ENCODE measurements at places on chromosomes 2 and 18.

DNA sequence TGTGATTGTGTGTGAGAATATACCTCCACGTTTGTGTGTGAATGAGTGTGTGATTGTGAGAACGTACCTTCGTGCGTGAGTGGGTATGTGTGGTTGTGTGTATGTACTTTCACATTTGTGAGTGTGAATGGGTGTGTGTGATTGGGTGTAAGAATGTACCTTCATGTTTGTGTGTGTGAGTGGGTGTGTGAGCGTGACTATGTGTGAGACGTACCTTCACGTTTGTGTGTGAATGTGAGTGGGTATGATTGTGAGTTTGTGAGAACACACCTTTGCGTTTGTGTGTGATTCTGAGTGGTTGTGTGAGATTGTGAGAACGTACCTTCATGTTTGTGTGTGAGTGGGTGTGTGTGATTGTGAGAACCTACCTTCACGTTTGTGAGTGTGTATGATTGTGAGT, 5.8 kb upstream of the ADCY3 start:
- DNase-seq: no peak

GRCh38 chr2:54149638-54150441, 34.4 kb downstream of the ACYP2 start:
- DNase-seq: no peak

- DNase-seq: no peak
These were observed 200.7 kb upstream of the SOX11 start for GRCh38 chr2:5491523-5491922.

DNA sequence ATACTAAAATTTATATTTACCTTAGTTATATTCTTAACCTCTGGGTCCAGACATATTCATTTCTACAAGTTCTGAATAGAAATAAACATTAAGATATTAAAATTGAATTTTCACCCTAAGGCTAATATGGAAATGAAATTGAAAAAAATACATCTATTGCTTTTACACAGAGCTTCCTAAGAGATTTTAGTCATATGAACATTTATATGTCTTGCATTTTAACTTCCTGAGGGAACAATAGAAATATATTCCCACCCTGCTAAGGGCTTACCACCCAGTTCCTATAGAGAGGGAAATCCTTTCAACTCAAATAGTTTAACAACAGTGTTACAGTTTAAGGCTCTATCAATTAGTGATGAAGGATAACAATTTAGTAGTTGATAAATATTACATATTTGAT, 60.5 kb downstream of the SOCS6 start:
- no peak for DNase-seq

DNA sequence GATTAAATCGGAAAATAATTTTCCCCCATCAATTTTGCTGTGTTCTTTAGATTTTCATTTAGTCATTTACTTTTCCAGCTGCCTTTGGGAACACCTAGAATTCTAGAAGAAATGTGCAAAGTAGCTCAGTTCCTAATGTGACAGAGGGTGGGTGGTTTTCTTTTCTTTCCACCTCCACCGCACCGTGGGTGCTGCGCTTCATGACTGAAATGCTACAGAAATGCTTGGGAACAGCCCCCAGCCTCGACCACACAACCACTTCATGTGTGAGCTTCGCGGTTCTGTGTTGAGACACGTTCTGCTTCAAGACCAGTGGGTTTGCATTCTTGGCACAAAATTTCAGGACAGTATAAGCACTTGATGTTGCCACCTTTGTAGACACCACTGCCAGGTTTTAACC, 30.9 kb downstream of the E2F6 start:
- DNase-seq: no peak

DNA sequence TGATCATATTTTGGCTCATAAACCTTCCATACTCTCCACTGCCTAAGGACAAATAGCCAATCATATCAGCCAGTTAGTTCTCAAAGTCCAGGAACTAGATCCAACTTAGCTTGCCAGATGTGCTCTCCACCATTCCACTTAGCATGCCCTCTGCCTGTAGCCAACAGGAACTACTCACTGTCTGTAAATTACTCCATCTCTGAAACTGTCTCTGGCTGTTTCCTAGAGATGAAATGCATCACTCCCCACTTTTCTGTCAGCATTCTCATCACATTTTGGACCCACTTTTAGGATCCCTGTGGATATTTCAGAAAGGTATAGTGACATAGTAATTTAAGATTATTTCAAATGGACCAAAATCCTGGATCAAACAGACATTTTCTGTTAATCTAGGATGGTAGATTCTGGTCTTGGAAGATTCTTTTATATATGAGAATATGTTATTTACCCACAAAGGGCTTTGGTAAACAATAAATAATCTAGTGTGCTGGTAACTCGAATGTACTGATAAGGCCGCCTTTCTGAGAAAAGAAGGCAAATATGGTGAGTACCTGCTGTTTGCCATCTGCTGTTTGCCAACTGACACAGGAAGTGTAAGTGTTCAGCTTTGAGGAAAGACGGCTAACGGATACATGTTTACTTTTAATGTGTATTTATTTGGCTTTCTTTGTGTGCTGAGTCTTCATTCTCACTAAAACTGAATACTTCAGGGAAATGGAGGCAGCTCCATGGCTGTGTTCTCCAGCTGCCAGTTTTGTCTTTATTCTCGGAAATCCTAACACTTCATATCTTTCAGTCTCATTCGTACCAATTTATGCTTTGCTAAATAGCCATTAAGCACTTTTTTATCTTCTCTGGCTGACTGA, 79.5 kb downstream of the EVA1A start:
- no peak for DNase-seq

GRCh38 chr18:46273861-46274260, 169.7 kb downstream of the HAUS1 start:
- no peak for DNase-seq

DNA sequence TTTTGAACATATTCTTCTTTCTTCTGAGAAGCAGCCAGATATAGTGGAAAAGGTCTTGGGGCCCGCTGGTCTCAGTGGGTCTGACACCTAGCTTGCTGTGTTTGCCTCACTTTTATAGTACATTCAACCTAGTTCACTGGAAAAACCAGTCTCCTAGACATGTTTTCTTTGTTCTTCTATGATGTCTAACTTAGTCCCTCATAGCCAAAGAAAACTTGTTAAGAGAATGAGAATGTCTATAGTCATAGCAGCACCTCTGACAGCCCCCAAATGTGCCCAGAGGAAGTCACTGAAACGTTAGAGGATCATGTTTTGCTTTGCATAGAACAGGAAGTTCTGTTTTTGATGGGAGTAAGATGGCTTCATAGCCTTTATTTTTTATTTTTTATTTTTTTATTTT, 40.3 kb downstream of the TNFRSF11A start:
- DNase-seq: no peak

- no peak for DNase-seq
These were observed 138.1 kb downstream of the PTGR3 start for GRCh38 chr18:75070625-75071483.

DNA sequence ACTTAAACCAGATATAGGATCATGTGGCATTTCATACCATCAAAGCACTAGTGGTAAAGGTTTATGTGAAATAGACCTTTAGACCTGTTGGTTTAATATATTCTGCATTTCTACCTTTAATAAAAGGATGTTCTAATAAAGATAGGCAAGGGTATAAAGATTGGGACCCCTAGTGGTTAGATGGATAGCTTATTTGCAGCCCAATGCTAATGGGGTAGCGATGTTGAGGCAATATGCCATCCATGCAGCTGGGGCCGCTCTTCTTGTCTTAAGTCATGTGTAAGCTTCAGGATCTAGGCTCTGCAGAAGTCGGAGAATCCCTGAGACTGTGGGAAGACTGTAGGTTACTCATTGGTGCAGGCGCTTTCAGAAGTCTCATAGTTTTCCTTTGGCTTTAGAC, 114.9 kb downstream of the ICOS start:
- no peak for DNase-seq

DNA sequence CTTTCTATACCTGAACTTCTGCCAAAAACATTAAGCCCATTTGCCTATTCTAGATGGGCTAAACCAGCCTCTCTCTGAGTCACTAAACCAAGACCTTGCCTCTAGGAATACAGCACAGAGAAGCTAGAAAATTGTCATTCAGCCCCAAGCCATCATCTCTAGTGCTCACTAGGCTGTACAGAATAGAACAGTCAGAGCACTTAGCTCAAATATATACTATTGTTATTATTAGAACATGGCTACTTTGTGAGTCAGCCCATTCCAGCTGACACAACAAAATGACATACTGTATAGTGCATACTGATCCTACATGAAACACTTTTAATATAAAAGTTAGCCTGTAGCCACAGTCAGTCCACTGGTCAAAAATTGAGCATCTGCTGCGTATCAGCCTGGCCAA, 418.8 kb downstream of the NRXN1 start:
- no peak for DNase-seq

DNA sequence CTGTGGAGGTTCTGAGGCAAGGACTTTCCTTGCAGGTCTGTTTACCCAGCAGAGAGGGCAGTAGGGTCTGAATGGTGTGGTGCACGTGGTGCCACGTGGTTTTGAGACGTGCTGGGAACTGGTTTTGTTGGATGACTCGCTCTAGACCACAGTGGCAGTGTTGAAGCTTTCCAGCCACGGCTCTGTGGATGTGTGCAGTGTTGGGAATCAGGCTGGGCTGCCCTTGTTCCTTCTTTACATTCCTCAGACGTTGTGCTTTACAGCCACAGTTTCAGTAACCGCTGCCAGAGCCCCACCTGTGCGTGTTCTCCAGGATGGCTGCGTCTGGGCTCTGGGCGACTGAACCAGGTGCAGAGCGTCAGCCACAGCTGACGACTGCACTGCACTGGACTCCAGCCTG, 8.2 kb downstream of the CTDP1 start:
- no peak for DNase-seq

- DNase-seq: no peak
These were observed 1.4 kb downstream of the MBP start for GRCh38 chr18:77131100-77131651.

GRCh38 chr2:160940699-160941098, 219.5 kb upstream of the TANK start:
- no peak for DNase-seq

- DNase-seq: no peak
These were observed 5.0 kb downstream of the DLX1 start for GRCh38 chr2:172090044-172090961.

DNA sequence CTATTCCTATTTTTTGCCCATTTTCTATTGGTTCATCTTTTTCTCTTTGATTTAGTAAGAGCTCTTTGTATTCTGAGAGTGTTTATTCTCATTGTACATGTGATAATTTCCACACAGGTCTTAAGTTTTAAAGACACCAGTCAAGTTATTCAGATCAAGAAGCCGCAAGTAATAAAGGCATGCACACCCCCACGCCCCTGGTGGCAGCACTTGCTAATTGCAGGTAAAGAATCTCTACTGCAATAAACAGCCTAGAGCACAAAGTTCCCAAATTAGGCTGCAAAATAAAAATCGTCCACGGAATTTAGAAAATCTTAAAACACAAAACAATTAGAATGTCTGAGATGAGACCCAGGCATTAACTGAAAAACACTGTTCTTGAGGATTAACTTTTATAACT, 45.2 kb downstream of the ST3GAL5 start:
- no peak for DNase-seq

DNA sequence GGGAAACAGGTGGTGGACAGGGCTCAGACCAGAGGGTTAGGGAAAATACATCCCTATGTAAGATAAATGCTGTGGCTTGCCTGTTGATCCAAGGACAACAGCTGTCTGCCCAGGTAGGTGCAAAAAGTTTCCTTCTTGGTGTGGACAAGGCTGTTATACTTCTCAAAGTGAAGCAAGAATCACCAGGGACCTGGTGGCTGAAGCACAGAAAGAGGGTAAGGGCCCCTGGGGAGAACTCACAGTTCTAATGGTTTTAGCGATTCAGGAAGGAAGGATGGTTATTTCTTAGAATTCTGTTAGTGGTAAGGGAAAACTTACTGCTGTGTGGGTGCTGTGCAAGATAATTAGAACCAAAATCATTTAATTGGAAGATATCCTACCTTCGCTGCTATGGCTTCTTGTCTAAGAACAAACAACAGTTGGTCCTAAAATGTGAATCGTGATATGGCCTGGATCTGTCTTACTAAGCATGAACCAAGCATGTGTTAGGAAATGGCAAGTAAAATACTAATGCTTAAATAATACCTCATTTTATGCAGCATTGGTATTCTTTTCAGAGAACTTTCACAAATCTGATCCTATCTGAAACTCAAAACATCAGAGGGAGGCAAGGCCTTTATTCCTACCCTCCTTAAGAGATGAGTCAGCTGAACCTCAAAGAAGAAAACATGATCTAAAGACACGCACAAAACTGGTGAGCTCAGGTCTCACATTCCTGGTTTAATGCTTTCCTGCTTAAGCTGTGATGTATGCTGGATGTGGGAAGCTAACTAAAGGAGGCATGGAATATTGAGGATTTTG, 159.2 kb upstream of the THUMPD2 start:
- no peak for DNase-seq

DNA sequence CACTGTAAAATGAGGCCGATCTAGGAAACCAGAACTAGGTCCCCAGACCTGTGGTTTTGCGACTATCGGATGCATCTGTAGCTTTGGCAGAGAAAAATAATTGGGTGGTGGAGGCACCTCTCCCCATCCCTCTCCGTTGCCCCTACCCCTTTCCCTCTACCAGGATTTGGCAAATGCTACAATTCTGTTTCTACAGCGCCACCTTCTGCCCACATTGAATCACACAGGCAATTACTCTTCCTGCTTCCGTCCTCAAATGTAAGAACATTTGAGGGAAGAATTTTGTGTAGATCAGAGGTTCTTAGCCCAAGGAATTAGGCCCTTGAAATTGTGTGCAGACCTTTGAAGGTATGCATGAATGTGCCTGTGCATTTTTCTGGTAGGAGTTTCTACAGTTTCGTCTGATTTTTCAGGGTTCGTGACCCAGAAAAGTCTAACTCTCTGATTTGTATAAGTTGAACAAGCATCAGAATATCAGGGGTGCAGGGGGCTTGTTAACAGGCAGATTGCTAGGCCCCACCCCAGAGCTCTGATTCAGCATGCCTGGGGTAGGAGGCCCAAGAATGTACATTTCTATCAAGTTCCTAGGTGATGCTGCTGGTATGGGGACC, 11.2 kb downstream of the ATP6V1B1 start:
- peak; percentile 12 for DNase-seq

GRCh38 chr2:108118996-108119395, 120.8 kb upstream of the SULT1C3 start:
- DNase-seq: no peak

- no peak for DNase-seq
These were observed 13.3 kb downstream of the COL4A3 start for GRCh38 chr2:227177592-227178336.

DNA sequence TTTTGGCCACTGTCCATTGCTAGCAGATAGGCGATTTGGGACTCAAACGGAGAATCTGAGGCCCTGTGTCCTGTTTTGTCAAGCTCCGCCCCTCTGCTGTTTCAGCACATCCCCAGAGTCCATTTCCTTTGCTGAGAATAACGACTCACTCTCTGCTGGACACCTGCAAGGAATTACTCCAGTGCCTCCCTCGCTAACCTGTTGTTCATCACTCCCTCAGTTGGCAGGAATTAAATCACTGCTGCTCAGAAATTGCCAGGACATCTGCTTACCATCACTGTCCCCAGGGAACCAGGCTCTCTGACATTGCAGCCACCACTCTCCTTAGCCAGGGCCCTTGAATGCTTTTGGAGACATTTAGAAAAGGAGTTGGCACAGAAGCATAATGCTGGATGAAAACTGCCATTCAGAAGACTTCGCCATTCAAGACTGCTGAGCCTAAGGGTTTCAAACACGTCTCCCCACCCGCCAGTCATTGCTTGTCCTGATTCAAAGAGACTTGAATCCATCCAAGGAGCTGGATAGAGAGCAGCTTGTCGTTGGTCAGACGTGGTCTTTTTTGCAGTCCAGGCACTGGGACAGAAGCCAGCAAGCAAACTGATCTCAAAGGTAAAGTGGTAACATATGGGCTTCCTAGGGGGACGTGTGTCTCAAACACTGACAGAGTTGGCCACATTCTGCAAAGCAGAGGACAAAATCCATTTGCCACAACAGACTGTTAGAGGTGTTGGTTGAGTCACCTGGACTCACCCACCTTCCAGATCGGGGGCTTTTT, 155.3 kb downstream of the UXS1 start:
- DNase-seq: no peak
